ENCODE measurements at places on chromosomes 6 and 20. TPM values are rescaled to one million over a fixed set of nuclear protein-coding genes. Genes with fewer than 3 reads are reported as not detected.

SIRPD gene
- total RNA-seq: not detected

LATS1 gene
- total RNA-seq: 40.5 TPM

GGTLC1 gene
- total RNA-seq: not detected

SLC22A16 gene
- total RNA-seq: not detected

FAXC gene
- 23.9 TPM for total RNA-seq

DNA sequence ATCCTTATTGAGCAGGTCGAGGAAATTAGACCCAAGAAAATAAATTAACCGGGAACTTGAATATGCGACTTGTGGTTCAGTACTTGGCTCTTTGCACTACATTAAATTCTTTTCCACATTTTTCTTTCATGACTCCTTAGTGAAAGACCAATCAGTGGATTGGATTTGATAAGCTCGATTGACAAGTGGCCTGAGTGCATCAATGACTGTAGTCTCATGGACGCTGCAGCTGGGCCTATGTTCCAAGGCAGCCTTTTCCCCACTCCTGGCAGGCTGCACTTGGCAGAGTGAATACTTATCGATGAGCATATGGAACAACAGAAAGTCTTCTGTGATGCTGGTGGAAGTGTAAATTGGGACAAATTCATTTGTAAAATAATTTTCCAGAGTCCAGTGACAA, 210.8 kb upstream of the EXOC2 start:
- no peak for DNase-seq

DNA sequence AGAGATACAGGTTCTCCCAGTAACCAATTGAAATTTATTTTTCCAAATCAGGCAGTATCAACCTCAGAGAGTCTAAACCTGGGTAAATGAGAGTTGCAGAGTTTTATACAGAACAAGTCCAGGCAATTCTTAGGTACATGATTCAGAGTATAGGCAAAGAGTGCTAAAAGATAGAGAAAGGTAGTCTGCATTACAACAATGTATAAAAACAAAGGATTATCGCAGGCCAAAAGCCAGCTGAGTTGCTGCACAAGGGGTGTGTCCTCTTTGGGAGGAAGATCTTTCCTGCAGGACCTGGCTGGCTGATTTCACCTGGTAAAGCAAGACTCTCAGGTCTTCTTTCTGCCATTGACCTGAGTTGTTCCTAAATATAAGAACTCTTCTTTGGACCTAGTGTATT, 48.9 kb upstream of the ECHDC1 start:
- DNase-seq: no peak

DNA sequence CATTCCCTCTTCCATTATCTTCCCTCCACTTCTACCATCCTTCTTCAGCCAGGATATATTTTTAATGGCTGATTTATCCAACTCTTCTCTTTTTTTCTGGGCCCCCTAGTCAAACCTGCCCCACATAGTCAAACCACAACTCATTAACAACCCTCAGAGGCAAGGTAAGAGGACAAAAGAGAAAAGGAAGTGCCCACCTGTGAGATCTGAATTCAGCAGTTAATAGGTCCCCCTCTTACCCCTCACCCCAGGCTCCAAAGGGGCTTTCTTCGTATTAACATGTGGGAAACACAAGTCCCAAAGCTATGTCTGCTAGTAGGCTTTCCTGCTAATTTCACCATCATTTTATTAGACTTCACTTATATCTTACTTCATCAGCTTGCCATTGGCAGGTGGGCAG, 44.1 kb upstream of the TSPYL1 start:
- DNase-seq: no peak
